ENCODE measurements at places on chromosomes 6 and 20.

DNA sequence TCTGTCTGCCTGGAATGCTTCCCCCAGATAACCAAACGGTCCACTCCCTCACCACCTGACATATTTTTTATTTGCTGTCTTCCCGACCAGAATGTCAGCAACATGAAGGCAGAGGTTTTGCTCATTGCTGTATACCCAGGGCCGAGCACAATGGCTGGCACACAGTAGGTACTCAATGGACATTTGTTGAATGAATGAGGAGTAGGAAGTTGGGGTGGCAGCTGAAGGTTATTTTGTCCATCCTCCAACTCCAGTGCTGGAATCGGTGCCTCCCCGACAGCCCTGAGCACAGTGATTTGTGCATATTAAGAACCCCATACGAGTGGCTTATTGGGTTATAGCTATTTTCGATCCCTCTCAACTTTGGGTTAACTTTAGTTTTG, 10.3 kb downstream of the DUSP15 start:
- no peak for DNase-seq

DNA sequence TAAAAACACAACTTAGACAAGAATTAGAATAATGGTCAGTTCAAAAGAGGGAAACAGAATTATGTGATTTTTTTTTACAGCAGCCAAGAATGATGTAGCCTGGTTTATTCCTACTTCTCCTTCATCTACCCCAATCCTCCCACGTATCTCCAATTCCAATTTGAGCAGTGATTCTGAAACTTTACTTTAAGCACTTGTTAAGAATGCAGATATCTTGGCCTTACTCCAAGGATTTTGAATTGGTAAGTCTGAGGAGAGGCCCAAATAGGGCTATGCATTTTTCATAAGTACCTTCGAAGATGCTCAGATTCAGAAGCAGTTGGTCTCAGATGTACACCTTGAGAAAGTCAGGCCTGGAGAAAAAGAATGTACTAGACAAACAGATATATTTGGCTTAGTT, 233.4 kb upstream of the FLRT3 start:
- DNase-seq: no peak

GRCh38 chr6:44139351-44139743, 12.0 kb downstream of the TMEM63B start:
- no peak for DNase-seq

- DNase-seq: peak; percentile 57
These were observed 41.6 kb upstream of the FOXP4 start for GRCh38 chr6:41504466-41505121.

DNA sequence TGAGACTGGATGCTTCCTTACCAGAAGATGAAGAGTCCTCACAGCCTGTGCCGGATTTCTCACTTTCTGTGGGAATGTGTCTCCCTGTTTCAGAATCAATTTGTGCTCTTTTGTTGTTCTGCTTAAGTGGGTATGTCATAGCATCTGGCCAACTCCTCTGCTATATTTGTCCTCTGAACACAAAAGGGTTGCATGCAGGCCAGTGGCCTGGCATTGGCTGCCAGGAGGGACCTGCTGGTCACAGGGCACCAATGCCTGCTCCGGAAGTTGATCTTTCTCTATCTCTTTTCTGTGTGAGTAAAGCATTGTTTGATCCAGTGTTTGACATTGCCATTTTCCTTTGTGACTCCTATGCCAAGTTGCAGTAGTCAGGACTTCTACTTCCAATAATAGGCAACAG, 47.8 kb downstream of the JARID2 start:
- no peak for DNase-seq

GRCh38 chr6:31834367-31835250, 7.1 kb downstream of the HSPA1B start:
- DNase-seq: peak; percentile 89

DNA sequence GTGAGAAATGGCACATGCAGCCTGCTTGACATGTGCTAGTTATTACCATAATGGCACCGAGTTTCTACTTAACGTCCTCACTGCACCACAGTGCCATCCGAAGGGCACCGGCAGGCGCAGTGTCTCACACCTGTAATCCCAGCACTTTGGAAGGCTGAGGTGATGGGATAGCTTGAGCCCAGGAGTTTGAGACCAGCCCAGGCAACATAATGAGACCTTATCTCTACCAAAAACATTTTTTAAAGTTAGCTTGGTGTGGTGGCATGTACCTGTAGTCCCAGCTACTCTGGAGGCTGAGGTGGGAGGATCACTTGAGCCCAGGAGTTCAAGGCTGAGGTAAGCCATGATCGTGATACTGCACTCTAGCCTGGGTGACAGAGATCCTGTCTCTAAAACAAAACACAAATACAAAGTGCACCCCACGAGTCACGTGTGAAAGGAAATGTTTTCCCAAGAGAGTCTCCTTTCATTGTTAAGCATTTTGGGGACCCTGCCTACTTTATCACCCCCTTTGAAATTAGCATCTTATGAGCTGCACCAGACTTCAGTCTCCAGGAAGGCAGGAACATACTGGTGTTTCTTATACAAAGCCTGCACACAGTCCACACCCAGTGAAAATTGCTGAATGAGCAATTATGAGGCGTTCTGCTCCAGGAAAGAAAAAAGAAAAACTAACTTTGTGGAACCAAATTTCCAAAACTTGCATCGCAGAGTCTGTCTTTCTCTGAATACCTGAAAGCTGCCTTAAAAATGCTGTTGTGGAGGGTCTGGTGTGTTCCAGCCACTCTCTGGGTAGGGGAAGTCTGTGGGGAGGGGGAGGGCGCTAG, 47.1 kb upstream of the FOXQ1 start:
- DNase-seq: no peak

DNA sequence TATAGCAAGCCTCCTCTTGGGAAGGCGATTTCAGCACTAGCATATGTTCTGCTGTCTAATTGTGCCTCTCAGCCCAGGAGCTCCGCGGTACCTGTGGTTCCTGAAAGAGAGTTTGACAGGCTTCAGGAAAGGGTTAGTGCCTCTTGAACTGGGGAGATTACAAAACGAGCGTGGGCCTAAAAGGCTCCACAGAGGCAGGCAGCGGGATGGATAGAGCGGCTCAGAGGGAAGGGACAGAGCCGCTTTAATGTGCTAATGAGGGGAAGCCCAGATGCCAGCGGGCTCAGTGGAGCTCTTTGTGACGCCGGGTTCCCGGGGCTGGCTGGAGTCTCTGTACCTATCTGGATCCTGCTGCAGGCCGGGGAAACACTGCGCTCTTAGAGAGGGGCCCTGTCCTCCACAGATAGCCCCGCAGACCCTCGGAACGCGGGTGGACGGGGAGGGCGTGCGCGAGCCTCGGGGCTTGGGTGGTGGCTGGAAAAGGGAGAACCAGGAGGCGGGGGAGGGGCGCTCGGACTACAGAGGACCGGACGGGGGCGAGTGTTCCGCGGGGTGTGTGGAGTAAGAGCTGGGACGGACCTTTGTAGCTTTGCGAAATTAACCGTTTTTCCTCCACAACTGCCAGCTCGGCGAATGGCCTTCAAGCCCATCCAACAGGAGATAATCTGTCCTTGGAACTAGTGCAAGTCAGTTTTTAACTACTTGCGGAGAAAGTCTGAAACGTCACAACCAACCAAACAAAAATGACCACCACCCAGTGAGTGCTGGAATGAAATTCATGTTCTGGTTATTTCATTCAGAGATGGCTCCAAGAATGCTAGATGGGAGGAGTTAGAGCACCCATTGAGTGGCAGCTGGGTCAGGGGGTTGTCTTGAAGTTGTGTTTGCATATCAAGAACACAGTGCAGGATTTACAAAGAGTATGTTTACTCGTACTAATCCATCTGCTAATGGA, 13.0 kb downstream of the SLC35F1 start:
- DNase-seq: no peak

DNA sequence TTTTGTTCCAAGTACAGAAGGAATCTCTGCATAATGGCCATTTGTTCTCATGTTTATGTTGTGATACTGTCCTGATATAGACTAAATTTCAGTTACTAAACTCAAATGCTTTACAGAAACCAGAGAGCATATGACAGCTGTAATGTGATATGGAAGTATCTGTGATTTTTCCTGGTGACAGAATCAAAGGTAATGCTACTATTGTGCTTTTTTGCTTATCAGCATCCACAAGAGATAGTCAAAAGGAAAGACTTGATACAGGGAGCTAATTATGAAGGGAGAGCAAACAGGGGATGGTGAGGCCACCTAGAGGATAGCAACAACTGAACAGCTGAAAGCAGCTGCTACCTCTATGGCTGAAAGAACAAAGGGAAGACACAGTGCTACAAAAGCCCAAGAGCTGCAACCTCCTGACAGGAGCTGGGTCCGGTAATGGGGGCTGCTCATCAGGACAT, 181.4 kb downstream of the PHF3 start:
- DNase-seq: no peak

- DNase-seq: no peak
These were observed 128.2 kb upstream of the LAMA2 start for GRCh38 chr6:128754658-128755256.

DNA sequence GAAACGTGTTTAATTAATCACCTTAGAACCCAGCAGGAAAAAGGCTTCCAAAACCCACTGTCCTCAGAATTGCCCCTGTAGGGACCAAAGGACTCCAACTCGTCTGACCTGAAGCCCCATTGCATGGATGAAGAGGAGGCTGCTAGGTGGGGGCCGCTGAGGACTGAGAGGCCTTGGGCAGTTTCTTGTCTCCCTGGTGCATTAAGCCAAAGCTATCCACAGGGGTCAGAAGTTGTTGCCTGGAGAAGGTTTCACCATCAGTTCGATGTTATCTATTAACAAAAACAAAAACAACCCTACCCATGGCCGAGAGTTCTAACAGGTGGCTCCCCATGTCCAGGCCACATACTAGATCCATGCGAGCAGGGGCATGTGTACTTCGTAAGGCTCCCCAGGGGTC, 120.9 kb upstream of the CD93 start:
- no peak for DNase-seq

GRCh38 chr6:163136681-163137397, 277.7 kb upstream of the QKI start:
- DNase-seq: no peak

DNA sequence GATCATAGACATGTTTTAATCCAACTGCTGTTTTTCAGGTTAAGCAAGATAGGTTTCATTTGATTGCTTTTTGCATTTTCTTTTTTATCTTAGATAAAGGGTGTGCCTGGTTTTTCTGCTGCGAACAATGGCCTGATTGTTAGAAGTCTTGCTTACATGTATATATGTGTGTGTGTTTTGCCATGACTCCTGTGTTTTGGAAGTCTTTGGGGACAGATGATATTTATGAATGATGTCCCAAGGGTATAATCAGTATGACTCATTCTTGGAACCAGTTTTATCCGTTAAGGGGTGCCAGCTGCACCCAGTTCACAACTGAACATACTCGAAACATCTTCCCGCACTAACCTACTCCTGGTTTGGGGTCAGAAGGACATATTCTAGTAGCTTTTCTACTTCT, 230.1 kb upstream of the SUPT3H start:
- peak; percentile 24 for DNase-seq

DNA sequence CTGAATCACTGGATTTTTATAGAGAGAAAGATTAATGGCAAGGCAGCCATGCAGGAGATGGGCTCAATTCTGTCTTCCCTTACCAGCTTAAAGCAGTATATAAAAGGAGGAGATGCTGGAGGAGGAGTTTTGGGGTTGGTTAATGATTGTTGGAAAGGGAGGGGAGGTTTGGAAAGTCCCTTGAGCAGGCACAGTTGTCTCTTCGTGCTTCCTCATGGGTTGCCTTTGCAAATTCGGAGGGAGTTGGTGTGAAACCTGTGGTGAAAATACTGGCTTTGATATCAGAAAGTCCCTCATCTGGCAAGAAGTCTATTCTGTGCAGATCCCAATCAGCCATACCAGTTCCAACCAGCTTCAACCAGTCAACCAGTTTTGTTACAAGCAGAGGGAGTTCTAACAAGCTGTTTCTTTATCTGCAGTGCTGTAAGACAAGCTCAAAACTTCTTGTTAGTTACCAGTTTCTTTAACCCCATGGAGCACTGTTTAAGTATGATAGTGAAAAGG, 107.0 kb downstream of the HIVEP1 start:
- no peak for DNase-seq

- DNase-seq: no peak
These were observed 15.7 kb downstream of the PPP1R3G start for GRCh38 chr6:5100806-5101205.

- DNase-seq: peak; percentile 89
These were observed 118.2 kb upstream of the GJE1 start for GRCh38 chr6:142014515-142014914.

DNA sequence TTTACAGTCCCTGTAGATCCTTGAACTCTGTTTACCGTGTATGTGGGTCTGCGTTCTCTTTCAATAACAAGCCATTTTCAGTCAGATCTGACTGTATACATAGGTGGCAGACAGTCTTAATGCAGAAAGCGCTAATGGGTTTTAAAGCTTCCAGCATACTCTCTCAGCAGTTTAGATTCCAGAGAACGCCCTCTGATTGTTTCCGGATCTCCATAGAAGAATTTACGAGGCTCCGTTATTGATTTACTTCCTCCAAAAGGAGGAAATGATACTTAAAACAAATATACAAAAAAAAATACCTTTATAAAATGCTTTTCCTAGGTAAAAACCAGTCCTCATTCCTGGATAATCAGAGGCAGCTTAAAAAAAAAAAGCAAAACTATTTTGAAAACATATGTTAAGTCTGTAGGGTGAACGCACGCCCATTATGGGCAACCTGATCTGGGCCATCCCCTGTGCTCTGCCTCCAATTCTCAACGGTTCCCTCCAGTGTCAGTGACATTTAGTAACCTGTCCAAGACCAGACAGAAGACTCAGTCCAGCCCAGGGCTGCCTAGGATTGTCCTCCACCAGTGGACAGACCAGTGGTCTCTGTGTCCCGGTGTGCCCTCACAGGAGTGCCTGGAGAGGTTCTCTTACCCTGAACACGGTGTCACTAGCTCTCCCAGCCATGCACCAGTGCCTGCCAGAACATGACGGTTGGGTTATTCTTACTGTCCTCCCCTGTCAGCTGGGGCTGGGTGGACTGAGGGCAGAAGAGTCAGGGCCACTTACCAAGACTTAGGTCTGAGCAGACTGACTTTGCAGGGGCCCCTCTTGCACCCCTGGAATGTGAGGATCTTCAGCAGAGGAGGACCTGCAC, 217.3 kb downstream of the ARID1B start:
- no peak for DNase-seq

DNA sequence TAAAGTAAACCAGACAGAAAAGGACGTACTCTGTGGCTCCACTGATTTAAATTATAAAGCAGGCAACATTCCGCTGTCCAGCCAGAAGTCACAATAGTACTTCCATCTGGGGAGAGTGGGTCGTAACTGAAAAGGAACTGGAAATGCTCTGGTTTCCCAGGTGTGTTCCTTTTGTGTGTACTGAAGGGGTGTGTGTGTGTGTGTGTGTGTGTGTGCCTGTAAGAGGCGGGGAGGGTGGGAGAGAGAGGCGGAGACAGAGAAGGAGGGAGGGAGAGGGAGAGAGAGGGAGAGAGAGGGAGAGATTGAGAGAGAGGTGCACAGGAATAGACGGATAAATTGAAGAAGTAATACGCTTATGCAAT, 178.4 kb upstream of the ZNF184 start:
- DNase-seq: no peak

- no peak for DNase-seq
These were observed 36.5 kb upstream of the RFPL4B start for GRCh38 chr6:112310439-112311125.

Data from astrocyte of the spinal cord (primary cell).